ENCODE measurements at places on chromosomes 7 and 10.

DNA sequence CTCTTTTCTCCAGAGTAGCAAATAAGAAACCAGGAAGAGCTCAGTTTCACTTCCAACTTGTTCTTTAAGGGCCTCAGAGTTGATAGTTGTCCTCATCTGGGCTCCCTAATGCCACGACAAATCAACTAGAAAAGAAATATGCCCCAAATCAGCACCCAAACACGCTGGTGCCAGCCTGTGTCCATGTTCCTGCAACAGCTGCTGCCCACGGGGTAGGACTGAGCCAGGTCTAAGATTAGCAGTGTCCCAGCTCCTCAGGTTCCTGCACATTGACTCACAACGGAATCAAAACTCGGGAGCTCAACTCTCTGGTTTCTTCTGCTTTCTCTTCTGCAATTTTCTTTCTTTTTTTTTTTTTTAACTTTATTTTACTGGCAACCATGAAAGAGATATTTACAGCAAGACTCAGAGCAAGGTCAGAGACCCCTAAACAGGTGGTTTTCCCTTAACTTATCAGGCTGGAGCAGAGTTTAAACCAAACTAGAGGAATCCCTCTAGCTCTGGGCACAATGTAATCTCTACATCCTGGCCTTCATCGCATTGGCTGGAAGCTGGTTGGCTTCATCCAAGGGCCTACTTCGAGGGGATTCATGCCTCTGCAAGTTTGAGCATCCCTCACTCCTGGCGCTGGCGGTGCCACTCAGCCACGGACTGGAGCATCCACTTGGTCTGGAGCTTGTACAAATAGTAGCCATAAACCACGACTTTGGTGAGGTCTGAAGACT, 126.1 kb downstream of the PFKFB3 start:
- DNase-seq: no peak

- peak; percentile 55 for DNase-seq
These were observed 77.0 kb upstream of the GSDME start for GRCh38 chr7:24834128-24834798.

- DNase-seq: no peak
These were observed 794 bp downstream of the PCGF6 start for GRCh38 chr10:103350175-103350516.

DNA sequence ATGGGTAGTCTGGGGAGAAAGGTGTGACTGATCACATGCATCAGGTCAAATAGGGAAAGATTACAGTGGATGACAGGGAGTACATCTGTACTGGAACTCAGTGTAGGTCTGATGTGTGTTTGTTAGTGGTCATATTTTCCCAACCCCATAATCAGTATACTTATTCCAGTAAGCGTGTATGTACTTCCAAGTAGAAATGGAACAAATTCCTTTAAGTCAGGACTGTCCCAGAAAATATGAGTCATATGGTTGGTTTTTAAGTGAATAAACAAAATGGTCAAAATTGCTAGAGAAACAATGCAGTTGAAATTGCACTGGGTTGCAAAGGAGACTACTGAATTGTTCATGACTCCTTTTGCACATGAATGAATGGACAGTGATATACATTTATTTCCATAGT, 118.8 kb upstream of the MYO3A start:
- no peak for DNase-seq

GRCh38 chr10:69961881-69962745, 90.5 kb upstream of the MACROH2A2 start:
- DNase-seq: no peak

DNA sequence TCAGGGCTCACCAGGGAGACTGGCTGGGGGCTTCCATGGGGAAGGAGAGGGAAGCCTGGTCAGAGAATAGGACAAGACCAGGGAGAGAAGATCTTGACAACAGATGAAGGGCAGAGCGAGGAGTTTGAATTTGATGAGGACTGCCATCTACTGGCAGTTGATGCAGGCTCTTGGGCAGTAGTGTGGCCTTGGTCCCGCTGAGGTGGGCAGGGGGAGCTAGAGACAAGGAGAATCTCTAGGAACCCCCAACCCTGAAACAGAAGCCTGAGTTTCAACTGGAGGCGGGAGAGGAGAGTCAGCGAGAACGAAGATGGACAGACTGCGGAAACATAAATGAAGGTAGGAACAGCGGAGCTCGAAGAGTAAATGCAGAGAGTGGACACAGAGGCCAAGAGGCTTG, 81.0 kb downstream of the PPP1R3C start:
- no peak for DNase-seq

DNA sequence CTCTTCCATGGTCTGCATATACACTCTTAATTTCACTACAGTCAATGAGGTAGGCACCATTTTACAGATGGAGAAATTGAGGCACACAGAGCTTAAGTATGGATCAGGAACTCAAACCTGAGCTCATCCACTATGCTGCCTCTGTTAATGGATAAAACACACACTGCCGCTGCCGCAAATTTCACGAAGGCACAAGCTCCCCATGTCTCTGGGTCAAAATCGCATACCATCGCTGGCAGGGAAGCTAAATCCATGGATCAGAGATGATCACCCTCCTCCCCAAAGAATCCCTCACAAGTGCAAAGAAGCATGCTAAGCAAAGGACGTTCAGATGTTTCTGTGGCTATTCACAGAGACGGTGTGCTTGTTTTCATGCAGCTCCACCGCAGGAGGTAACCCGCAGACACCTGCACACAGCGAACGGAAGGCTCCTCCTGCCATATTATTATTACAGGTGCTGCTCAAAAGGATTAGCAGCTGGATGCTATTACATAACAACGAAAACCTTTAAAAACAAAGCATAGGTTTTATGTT, 109.3 kb downstream of the UBE2H start:
- no peak for DNase-seq

- no peak for DNase-seq
These were observed 220.0 kb upstream of the ZNF804B start for GRCh38 chr7:88539518-88539917.

GRCh38 chr7:133664528-133664927, 411.6 kb downstream of the EXOC4 start:
- no peak for DNase-seq

GRCh38 chr7:156654511-156655234, 14.1 kb downstream of the RNF32 start:
- no peak for DNase-seq

DNA sequence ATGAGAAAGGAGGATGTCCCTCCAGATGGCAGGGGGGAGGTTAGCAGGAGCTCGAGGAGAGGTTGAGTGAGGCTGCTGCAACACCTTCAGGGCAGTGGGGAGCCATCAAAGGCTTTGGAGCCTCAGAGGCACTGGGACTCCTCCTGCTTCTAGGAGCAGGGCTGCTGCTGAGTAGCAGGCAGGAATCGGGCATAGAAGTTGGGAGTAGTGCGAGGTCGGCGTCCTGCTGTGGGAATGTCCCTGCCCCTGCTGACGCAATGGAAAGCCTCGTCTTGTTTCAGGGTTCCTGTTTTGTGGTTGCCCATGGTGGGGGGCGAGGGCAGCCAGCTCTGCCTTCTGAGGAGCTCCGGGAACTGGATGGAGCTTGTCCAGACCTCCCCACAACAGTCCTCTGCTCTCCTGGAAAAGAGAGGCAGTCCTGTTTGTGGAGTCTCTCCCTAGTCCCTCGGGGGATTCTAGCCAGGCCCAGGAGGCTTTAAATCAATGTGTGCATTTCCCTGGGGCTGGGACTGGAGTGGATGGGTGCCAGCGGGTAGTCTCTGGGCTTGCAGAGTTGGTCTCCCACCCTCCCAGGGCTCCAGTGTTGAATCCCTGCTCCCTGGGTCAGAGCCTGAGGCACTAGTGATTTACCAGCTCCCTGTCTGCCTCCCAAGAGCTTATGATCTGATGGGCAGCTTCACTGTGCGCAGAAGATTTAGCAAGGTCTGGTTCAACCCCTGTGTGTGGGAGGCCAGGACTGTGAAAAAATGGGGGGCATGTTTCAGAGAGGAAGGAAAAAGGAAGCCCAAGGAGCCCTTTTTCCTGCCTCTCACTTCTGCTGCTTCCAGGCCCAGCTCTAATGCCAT, 98.7 kb upstream of the PPIF start:
- peak; percentile 73 for DNase-seq

DNA sequence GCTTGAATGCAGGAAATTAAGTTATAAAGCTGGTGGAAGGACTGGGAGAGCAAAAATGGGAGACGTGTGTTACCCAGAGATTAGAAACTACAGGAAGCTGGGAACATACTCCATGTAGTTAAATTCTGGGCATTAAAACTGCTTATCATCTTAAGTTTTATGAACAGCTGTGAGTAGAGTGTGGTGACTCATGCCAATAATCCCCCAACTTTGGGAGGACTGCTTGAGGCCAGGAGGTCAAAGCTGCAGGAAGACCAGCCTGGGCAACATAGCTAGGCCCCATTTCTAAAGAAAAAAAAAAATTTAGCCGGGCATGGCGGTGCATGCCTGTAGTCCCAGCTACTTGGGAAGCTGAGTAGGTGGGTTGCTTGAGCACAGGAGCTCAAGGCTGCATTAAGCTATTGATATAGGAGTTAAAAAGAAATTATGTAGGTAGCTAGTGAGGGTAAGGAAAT, 56.2 kb upstream of the SEPHS1 start:
- DNase-seq: no peak

DNA sequence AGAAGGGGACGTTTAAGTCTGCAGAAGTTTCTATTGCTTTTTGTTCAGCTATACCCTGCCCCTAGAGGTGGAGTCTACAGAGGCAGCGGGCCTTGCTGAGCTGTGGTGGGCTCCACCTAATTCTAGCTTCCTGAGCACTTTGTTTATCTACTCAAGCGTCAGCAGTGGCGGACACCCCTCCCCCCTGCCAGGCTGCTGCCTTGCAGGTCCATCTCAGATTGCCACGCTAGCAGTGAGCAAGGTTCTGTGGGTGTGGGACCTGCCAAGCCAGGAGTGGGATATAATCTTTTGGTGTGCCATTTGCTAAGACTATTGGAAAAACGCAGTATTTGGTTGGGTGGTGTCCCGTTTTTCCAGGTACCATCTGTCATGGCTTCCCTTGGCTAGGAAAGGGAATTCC, 147.3 kb upstream of the PRPS1L1 start:
- no peak for DNase-seq

GRCh38 chr10:86655596-86655995, 1.2 kb downstream of the OPN4 start:
- DNase-seq: no peak

GRCh38 chr10:77029777-77030717, 607.6 kb downstream of the KCNMA1 start:
- DNase-seq: no peak

GRCh38 chr7:55188590-55189138, 169.8 kb downstream of the EGFR start:
- DNase-seq: no peak

DNA sequence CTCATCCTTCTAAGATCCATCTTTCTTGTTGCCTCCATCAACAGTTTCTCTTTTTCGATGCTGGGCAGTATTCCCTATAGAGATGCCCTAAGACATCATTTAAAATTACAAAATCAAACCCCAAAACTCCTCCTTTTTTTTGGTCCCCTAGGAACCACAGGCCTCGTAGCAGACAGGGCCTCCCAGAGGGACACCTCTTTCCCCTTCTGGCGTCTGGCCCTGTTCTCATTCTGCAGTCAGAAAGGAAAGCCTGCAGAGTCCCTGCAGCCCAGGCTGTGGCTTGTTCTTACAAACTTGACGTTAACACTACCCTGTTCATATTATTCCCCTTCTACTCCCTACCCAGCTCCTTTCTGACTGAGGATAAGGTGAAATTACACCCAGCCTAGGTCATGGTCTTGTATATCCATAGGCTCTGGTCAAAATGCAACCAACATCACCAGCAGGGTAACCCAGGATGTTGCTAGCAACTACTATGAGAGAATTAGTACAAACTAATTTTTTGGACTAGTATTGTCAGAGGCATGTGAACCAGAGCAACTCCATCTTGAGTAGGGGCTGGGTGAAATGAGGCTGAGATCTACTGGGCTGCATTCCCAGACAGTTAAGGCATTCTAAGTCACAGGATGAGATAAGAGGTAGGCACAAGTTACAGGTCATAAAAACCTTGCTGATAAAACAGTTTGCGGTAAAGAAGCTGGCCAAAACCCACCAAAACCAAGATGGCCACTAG, 3.5 kb upstream of the EPHA1 start:
- no peak for DNase-seq

- no peak for DNase-seq
These were observed 530.1 kb upstream of the FOXK1 start for GRCh38 chr7:4151926-4152549.

- DNase-seq: peak; percentile 89
These were observed 1139.4 kb downstream of the XPNPEP1 start for GRCh38 chr10:108783897-108784296.

DNA sequence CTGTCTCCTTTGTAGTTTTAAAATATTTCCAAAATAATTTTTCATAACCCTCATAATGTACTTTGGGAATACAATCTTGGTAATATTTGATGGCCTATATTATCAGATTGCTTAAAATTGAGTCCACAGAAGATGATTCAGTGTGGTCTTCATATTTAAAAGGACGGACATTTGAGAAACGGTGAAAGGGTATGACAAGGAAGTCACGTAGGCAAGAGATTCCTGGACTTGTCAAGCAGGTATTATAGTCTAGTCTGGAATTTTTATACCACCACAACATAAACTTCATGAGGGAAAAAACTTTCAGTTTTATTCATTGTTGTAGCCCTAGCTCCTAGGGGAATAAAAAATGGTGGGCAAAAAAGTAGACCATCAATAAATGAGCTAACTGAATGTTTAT, 82.3 kb downstream of the KMT2E start:
- DNase-seq: no peak

DNA sequence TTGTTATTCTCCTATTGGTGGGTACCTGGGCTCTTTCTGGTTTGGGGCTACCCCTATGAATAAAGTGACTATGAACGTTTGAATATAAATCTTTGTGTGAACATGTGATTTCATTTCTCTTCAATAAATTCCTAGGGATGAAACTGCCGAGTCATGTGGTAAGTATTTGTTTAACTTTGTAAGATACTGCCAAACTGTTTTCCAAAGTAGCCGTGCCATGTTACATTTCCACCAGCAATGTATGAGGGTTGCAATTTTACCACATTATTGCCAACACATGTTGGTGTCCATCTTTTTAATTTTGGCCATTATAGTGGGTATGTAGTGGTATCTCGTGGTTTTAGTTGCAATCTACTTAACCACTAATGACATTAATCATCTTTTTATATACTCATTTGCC, 94.7 kb downstream of the ZNRF2 start:
- no peak for DNase-seq

GRCh38 chr7:1709900-1710299, 39.8 kb downstream of the ELFN1 start:
- peak; percentile 62 for DNase-seq

DNA sequence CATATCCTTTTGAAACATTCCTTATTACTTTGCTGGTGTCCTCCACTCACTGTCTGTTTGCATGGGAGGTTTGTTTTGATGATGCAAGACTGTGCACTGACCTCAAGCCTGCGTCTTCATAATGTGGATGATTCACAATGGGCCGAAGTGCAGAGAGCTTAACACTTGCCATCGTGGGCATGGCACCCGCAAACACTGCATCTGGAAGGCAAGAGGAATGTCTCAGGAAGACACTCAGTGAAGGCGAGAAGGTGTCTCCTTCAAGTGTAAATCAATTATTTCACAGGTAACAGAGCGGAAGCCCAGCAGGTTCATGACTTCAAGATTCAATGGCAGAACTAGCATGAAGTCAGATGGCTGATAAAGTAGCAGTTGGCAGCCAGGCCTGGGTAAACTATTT, 98.1 kb downstream of the DPY19L1 start:
- DNase-seq: no peak

Measured in Karpas-422 (cell line).